NCI-H1417 (cell line): ENCODE measurements at places on chromosomes 2 and 18.
A peak's percentile ranks its signal among the peaks of the same experiment; 100 is the strongest.

- DNase-seq: peak; percentile 28
These were observed 47.0 kb upstream of the TTC39C start for GRCh38 chr18:23967321-23968089.

DNA sequence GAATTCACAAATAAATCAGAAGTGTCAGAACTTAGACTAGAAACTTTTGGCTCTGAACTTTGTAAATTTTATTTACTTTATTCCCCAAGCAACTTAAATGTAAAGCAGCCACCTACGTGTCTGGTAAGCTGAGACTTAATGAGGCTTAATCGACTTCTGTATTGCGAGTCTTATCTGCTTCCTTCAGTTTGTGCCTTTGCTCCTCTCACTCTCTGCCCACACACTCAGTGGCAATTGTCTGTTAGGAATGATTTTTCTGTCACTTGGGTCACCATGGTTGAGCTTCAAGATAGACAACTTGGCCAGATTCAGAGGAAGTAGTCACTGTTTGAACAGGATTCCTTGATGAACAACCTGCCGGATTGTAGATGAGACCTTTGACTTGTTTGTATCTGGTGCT is 691.4 kb upstream of the FSHR start:
- no peak for DNase-seq

- DNase-seq: no peak
These were observed 286.8 kb downstream of the RAD51AP2 start for GRCh38 chr2:17231394-17231965.

- no peak for DNase-seq
These were observed 89.3 kb downstream of the MBD5 start for GRCh38 chr2:148110184-148110583.

- DNase-seq: no peak
These were observed 7.2 kb downstream of the SLC30A3 start for GRCh38 chr2:27255660-27256059.

DNA sequence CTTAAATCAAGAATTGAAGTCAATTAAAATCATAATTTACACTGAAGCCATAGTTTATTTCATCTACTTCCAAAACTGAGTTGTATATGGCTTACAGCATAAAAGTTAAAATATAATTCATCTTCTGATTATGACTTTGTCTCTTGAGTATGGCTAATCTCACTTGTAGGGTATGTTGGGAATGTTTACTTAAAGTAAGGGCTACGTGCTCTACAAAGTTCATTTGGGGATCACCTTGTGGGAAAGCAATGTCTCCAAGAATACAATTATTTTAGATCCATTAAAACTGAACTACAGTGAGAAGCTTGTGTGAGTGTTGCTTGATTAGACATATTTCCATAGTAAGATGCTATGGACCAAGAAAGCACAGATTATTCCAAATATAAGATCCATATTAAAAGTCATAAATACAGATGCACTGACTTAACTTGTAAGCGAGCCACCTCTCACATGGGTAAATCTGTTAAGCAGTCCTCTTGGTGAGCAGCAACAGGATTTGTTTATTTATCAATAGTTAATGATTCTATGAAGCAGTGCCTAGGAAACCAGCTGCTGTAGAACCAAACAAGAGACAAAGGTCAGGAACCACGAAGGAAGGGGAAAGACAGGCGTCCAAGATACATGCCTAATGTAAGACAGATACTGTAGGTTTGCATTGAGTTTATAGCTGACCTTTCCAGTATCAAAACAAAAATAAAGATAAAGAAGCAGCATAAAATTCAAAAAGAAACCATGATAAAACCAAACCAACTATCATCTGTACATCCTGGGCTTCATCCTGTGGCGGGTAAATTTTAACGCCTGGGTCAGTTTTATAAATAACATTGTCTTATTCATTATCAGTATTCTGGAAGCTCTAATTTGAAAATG is 24.8 kb downstream of the DSG4 start:
- DNase-seq: peak; percentile 35

GRCh38 chr2:210252699-210253606 is 27.7 kb upstream of the ACADL start:
- no peak for DNase-seq

DNA sequence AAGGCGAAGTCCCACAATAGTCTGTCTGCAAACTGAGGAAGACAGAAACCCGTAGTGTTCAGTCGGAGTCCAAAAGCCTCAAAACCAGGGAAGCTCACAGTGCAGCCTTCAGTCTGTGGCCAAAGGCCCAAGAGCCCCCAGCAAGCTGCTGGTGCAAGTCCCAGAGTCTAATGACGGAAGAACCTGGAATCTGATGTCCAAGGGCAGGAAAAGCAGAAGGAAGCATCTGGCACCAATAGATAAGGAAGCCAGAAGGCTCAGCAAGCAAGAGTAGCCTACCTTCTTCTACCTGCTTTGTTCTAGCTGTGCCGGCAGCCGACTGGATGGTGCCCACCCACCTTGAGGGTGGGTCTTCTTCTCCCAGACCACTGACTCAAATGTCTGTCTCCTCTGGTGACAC is 21.8 kb downstream of the CFAP210 start:
- DNase-seq: no peak

DNA sequence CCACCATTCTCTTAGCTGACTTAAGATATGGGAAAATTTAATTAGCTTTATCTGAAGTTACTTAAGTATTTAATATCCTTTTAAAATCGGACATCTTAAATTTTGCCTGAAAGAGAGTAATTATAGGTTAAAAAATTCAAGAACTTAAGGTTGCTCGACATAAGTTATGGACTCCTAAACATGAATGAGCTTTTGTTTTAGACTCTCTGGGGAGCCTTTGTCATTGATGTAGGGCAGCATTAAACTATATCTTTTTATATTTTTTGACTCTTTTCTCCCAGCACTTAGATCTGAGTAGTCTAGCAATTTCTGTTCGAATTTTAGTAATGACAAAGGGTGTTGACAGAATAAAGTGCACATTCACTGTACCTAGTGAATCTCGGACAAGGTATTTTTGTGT is 4.7 kb downstream of the PHLPP1 start:
- no peak for DNase-seq

- DNase-seq: no peak
These were observed 23.7 kb downstream of the RTP5 start for GRCh38 chr2:241893265-241893664.

- DNase-seq: no peak
These were observed 1.6 kb downstream of the SMAD7 start for GRCh38 chr18:48949050-48949605.

- DNase-seq: no peak
These were observed 205.9 kb downstream of the MYO1B start for GRCh38 chr2:191451116-191451515.

DNA sequence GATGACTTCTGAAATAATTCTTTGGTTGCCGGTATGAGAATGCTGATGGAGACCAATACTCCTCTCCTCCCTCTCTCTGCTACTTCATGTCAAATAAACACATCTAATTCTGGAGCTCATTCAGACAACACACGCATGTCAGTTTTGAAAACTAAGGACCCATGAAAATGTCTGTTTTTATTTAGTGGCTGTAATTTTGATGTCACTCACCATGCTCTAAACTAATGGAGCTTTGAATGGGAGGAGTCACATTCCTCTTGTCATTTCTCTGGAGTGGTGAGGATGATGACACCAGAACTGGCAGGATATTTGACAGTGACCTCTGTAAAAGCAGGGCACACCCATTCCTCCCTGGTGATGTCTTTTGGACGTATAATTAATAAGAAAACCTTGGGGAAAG is 163.0 kb downstream of the PHLPP1 start:
- DNase-seq: no peak

DNA sequence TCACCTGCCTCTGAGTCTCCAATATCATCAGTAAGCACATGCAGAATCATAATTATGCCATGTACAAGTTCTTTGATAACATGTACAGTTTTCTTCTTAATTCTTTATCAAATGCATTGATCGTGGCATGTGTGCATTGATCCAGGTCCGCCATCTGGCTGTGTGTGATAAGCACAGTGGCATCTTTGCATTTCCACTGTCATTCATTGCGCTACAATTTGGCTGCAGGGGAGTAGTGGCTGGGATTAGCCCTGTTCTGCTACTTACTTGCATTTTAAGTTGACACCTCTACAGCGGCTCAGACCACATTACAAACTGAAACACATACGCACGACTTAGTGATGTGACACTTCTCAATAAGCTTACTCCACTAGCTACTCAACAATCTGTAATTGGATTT is 83.6 kb upstream of the OTX1 start:
- no peak for DNase-seq

- DNase-seq: no peak
These were observed 194.9 kb upstream of the KYNU start for GRCh38 chr2:142682528-142682927.

DNA sequence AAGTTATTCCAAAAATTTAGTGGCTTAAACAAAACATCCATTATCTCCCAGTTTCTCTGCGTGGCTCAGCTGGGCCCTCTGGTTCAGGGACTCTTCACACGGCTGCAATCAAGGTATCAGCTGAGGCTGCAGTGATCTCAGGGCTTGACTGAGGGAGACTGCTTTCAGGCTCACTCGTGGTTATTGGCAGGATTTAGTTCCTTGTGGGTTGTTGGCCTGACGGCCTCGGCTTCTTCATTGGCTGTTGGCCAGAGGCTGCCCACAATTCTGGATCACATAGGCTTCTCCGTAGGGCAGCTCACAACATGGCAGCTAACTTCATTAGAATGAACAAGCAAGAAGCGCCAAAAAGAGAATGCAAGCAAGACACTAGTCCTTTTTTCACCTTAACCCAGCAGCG is 90.1 kb downstream of the ABI2 start:
- no peak for DNase-seq

DNA sequence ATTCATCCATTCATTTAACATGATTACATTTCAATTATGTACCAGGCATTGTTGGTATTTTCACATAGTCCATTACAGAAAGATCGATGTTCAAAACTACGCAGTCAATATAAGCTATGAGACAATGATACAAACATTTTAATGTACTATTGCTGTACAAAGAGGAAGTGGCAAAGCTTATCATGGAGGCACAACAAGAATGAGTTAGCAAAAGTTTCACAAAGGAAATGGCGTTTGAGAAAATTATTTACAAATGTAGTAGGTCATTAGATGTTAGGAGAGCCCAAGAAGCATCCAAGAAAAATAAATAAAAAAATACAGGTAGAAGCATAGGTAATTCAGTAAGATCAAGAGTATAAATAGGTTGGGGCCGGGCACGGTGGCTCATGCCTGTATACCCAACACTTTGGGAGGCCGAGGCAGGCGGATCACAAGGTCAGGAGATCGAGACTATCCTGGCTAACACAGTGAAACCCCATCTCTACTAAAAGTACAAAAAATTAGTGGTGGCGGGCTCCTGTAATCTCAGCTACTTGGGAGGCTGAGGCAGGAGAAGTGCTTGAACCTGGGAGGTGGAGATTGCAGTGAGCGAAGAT is 1730.8 kb upstream of the CELF4 start:
- DNase-seq: no peak

GRCh38 chr2:151176661-151177060 is 85.0 kb downstream of the RBM43 start:
- DNase-seq: no peak

DNA sequence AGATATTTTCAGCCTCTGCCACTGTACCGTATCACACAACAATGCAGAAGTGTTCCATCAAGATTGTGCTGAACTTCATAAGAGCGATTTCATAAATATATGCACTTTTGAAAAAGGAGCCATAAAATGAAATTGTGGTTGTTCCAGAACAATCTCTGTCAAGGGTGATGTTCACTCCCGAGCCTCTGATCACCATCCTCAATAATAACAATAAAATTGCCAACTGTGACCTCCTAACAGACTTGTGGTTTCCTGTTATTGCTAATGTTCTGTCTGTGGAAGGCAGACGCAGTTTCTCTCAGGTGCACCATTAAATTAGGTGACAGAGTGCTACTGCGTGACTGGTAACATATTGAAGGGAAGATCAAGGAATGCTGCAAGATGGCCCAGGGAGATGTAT is 383.7 kb downstream of the SOCS6 start:
- no peak for DNase-seq

DNA sequence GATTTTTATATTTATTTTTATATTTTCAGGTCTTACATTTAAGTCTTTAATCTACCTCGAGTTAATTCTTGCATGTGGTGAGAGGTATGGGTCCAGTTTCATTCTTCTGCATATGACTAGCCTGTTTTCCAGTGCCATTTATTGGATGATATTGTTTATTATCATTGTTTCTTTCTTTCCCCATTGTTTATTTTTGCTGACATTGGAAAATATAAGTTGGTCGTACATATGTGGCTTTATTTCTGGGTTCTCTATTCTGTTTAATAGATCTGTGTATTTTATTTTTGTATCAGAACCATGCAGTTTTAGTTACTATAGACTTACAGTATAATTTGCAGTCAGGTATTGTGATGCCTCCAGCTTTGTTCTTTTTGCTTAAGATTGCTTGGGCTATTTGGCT is 113.4 kb upstream of the VWC2L start:
- DNase-seq: no peak

- DNase-seq: no peak
These were observed 18.8 kb downstream of the ARHGAP15 start for GRCh38 chr2:143148011-143148410.

GRCh38 chr2:208150094-208150493 is 4.1 kb upstream of the CRYGB start:
- no peak for DNase-seq

GRCh38 chr18:45482286-45482685 is 133.0 kb upstream of the SLC14A2 start:
- no peak for DNase-seq

GRCh38 chr18:10743766-10744165 is 217.9 kb downstream of the NAPG start:
- no peak for DNase-seq

GRCh38 chr18:33836564-33836963 is 258.5 kb downstream of the ASXL3 start:
- peak; percentile 46 for DNase-seq

- no peak for DNase-seq
These were observed 178.1 kb downstream of the MGAT5 start for GRCh38 chr2:134431838-134432434.

DNA sequence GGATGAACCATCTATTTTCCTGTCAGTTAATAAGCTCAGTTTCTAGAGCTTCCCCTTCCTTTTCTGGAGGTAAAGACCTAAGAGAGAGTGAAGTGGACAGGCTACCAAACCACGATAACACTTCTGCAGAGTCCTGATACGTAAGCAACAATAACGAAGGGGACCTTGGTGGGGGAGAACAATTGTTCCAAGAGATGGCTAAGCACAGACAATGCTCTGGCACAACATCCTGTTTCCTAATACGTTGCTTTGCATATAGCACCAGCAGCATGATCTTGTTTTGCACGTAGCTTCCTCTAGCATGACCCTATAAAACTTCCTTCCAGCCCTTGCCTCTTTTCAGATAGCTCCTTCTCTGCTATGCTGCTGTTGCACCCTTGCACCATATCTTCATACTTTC is 247.3 kb downstream of the RAD51AP2 start:
- DNase-seq: no peak
